Fibroblast of the aortic adventitia (primary cell): ENCODE measurements at places on chromosomes 12 and 14.

GRCh38 chr12:5038781-5039311, 4.8 kb upstream of the KCNA5 start:
- no peak for DNase-seq

DNA sequence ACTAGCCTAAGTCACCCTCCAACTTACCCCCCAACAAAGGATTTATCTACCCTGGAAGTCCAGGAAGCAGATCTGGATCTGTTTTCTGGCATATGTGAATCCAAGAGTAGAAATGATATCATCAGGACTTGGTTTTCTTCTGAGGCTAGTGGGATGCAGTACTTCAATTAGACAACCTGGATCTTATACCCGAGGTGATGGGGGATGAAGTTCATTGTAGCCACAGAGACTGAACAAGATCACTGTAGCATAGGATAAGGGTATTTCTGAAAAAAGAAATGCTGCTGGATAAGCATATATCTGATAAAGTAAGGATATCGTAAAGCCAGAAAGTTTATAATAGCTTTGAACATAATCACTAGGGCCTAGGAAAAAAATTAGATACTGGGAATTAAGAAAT, 174.4 kb downstream of the FOXA1 start:
- DNase-seq = no peak

DNA sequence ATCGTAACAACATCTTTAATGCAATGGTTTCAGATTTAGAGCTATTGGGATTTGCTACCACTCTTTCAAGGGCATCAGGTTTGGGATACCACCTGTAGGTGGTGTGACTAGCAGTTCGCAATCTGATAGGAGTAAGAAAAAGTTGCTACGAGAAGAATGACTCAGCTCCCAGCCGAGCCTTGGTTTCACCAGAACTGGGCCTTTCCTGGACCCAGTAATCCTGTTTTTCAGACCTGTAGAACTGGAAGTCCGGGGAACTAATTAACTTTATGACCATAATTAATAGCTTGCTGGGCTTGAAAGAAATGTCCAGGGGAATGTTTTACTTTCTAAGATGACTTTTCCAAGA, 770 bp downstream of the ABHD4 start:
- DNase-seq = peak; percentile 73

DNA sequence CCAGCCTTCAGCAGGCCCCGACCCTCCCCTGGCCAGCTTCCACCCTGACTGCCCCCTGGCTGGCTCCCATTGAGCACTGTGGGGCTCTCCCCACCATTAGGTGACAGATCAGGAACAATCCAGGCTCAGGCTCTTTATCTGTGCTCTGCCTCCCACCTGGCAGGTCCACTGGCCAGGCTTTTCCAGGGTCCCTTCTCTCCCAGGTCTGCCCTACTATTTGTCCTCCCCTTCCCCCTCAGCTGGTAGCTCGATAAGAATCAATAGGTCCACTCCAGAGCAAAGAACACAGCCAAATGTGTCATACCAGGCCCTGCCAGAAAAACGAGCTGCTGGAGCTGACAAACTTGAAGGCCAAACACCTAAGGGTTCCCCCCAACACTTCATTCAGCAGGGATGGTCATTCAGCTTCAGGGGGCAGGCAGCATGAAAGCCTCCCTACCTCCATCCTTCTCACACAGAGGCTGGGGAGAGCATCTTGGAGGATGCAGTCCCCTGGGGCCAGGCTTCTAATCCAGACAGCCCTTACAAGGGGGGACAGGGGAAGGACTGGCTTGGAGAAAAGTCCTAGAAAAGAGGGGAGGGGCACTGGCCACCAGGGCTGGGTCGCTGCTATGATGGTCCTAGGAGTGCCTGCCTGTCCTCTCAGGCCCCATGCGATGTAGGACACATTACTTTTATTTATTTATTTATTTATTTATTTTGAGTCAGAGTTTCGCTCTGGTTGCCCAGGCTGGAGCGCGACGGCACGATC, 1.9 kb upstream of the KRT18 start:
- DNase-seq = peak; percentile 57

DNA sequence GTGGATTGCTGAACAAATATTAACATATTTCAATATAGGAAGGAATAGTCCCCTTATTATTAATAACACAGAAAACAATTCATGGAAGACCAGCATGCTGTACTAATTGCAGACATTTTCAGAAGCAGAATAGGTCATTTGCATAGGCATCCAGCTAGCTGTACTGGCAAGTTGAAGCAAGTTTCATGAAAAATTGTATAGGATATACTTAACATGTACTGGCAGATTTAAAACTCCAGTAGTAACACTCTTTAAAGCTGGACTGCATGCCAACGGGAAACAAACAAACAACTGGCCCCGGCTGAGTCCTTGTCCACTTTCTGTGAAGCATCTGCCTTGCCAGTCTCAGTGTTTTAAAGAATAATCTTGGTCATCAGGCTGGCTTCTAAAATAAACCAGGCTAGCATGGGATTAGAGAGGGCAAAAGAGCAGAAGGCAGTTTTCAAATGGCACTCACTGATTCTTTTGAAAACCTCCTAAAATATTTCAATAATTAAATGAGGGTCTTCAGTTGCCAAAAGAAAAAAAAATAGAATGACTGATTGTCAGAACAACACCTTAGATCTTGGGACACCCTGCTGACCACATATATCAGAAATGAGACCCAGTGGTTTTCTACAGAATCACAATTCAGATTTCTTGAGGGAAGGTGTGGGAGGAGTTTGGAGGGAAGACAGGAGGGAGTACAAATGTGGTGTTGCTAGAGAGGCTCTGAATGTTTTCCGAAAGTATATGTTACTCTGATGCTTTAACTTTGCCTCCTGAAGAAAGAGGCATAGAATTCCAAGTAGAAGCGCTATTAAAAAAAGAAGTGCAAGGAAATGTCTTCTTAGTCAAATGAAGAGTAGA, 122.5 kb upstream of the KRAS start:
- DNase-seq = no peak

GRCh38 chr14:49516286-49516685, 69.9 kb downstream of the RPS29 start:
- no peak for DNase-seq

GRCh38 chr12:40054555-40055227, 51.2 kb downstream of the SLC2A13 start:
- peak; percentile 86 for DNase-seq
